Stimulated activated memory B cell treated with anti-CD40 and anti-IgM and Interleukin-4, amounts not matched to agents 10 μg/mL and 1 μg/mL and 100 μg/mL, for 72 hours (primary cell): ENCODE measurements at places on chromosomes 5 and 9.

DNA sequence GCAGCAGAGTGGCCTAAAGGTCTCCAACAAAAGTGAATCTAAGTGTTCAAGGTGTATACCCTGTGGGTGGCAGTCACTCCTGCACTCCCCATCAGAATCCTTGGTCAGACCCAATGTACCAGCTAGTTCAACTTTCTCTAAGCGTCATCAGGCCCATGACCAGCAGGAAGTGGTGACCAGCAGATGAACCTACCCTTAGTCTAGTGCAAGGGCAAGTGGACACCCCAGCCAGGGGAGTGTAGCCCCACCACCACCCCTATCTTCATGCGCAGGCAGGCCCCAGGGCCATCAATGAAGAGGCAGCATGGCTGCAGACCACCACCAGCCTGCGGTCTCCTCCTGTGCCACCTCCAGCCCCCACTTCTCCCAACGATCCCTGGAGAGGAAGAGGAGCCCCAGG lies 213.1 kb downstream of the AGTPBP1 start:
- H3K4me1 ChIP-seq: no peaks in the 10 kb centered on the region
- ATAC-seq: no peak
- peaks cover 7% of the 10 kb centered on the region for H3K27me3 ChIP-seq
- H3K27ac ChIP-seq: no peak overlapping the region

DNA sequence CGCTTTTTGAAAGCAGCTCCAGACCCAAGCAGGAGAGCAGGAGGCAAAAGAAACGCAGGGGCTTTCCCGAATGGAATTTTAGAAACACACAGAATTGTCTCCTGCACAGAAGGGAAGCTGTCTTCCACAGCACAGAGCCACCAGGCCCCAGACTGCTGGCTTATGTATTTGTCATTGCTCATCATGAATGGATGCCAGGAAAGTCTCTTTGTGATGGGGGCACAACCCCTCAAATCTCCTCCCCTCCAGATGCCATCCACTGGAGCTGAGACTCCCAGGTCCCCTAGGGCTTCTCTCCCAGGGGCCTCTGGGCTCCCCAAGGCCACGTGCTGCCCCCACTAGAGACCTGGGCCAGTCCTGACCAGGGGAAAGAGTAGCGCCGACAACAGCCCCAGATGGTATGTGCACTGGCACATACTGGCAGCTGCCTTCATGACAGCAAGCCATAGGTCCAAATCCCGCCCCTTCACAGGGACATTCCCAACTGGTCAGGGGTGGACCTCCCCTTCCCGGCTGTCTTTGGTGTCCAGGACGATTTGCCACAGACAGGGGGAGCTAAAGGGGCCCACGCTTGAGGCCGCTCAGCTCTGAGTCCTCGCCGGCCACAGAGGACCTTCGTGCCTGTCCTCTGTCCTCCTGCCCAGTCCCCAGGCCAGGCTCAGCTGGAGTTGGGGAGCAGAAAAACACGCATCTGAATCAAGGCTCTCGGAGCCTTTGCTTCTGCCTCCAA lies 127.8 kb downstream of the KCNIP1 start:
- H3K27me3 ChIP-seq: peaks cover 42% of the 10 kb centered on the region
- no peak for ATAC-seq
- H3K4me3 ChIP-seq: no peak overlapping the region
- peaks cover 14% of the 10 kb centered on the region for H3K4me1 ChIP-seq
- no peaks in the 10 kb centered on the region for H3K36me3 ChIP-seq
- no peak overlapping the region for H3K27ac ChIP-seq

- ATAC-seq: peak; percentile 22
- no peaks in the 10 kb centered on the region for H3K4me1 ChIP-seq
- H3K27ac ChIP-seq: no peak overlapping the region
- no peak overlapping the region for H3K4me3 ChIP-seq
- no peaks in the 10 kb centered on the region for H3K36me3 ChIP-seq
These were observed 213.2 kb upstream of the ACTBL2 start for GRCh38 chr5:57695706-57696388.

GRCh38 chr5:180596668-180597231 lies 5.5 kb upstream of the SCGB3A1 start:
- ATAC-seq: no peak
- no peak overlapping the region for H3K27ac ChIP-seq
- H3K4me1 ChIP-seq: peaks cover 5% of the 10 kb centered on the region
- H3K36me3 ChIP-seq: no peaks in the 10 kb centered on the region
- peaks cover 50% of the 10 kb centered on the region for H3K27me3 ChIP-seq

- H3K27ac ChIP-seq: no peak overlapping the region
- H3K4me1 ChIP-seq: no peaks in the 10 kb centered on the region
- no peaks in the 10 kb centered on the region for H3K36me3 ChIP-seq
These were observed 67.6 kb downstream of the ARHGEF28 start for GRCh38 chr5:73693573-73694061.

DNA sequence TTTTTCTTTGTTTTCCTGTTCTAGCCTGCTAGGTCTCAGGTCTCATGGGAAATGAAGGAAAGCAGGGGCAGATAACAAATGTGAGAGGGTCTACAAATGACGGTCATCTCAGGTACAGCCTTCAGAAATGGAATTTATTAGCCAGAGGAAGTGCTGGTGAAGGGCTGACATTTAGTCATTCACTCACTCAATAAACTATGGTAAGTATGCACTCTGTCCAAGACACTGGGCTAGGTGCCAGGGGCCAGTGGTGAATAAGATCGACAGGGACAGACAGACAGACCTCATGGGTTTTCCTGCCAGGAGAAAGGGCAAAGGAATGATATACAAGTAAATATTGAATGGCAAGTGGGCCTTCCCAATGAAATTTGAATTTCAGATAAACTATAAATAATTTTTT lies 6.3 kb downstream of the PDE6A start:
- H3K27ac ChIP-seq: no peak overlapping the region
- no peaks in the 10 kb centered on the region for H3K36me3 ChIP-seq
- no peak overlapping the region for H3K4me3 ChIP-seq
- H3K27me3 ChIP-seq: peaks cover 24% of the 10 kb centered on the region
- no peak for ATAC-seq

- no peak for ATAC-seq
- no peak overlapping the region for H3K4me3 ChIP-seq
- no peak overlapping the region for H3K27ac ChIP-seq
- no peaks in the 10 kb centered on the region for H3K27me3 ChIP-seq
- H3K4me1 ChIP-seq: peaks cover 15% of the 10 kb centered on the region
- H3K36me3 ChIP-seq: peaks cover 2% of the 10 kb centered on the region
These were observed 2.8 kb downstream of the FAM174A start for GRCh38 chr5:100537946-100538345.

- no peak overlapping the region for H3K27ac ChIP-seq
- no peak overlapping the region for H3K4me3 ChIP-seq
- H3K27me3 ChIP-seq: no peaks in the 10 kb centered on the region
These were observed 5.9 kb downstream of the NFIL3 start for GRCh38 chr9:91417602-91418214.

DNA sequence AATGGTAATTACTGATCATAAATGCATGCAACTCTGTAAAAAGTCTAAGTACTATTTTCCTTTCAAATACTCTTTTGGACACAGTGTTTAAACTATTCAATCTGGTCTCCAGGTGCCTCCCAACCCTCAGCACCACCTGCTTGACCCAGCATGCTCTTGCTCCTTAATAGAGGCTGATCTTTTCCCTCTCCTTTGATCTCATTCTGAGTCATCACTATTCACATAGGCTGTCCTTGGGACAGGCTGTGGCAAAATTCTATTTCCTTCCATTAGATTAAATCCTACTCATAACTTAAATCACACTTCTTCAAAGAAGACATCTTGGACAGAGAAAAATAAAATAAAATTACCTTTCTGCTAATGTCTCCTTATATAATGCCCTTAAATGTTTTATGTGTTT lies 199.4 kb upstream of the ST8SIA4 start:
- no peaks in the 10 kb centered on the region for H3K36me3 ChIP-seq
- H3K27ac ChIP-seq: no peak overlapping the region
- no peaks in the 10 kb centered on the region for H3K27me3 ChIP-seq
- ATAC-seq: no peak
- no peak overlapping the region for H3K4me3 ChIP-seq
- H3K4me1 ChIP-seq: no peaks in the 10 kb centered on the region

DNA sequence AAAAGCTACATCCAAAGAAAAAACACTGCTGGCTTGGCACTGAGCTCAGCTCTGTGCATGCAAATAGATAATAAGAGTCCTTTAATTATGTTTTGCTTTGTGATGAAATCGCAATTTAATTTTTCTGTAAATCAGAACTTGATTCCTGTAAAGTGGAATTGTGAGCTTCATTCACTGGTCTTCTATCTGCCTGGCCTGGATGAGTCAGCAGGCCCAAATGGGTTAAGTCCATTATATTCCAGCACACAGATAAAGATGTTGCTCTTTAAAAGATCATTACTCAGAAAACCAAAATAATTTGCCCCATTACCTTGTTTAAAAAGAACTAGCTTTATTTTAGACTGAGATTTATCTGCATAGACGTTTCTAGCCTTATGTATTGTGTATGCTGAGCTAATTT lies 90.4 kb downstream of the CARTPT start:
- no peak overlapping the region for H3K4me3 ChIP-seq
- no peak overlapping the region for H3K27ac ChIP-seq
- no peak for ATAC-seq
- H3K4me1 ChIP-seq: no peaks in the 10 kb centered on the region
- no peaks in the 10 kb centered on the region for H3K36me3 ChIP-seq
- peaks cover 53% of the 10 kb centered on the region for H3K27me3 ChIP-seq

DNA sequence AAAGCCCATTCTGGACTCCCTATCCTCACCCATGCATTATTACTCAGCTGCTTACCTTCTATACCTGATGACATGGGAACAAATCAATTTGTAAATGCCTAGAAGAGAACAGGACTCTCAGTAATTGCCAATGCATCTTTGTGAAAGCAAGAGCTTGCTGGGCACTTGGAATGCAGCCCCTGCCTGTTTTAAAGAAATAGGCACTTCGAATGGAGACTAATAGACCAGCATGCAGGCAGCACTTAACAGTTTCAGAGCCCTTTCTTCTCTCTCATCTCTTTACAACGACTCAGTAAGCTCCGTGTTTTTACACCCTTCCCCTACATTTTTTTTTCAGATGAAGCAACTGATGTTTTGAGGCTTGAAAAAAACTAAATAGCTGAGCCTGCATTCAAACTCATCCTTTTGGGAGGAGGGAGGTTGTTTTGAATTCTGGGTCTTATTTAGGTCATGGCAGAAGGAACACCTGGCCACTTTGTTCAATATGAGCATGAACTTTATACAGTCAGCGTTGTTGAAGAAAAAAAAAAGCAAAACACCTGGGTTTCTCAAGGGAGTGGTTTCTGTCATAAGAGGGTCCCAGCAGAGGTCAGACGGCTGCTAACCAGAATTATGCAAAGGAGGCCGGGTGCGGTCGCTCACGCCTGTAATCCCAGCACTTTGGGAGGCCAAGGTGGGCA lies 34.6 kb upstream of the WHRN start:
- no peak overlapping the region for H3K4me3 ChIP-seq
- H3K27me3 ChIP-seq: no peaks in the 10 kb centered on the region
- H3K4me1 ChIP-seq: peaks cover 9% of the 10 kb centered on the region
- ATAC-seq: no peak
- H3K27ac ChIP-seq: no peak overlapping the region

GRCh38 chr9:137902646-137903045 lies 25.1 kb downstream of the CACNA1B start:
- H3K4me1 ChIP-seq: no peaks in the 10 kb centered on the region
- no peak for ATAC-seq
- H3K27ac ChIP-seq: no peak overlapping the region
- H3K27me3 ChIP-seq: peaks cover 33% of the 10 kb centered on the region
- H3K36me3 ChIP-seq: no peaks in the 10 kb centered on the region

GRCh38 chr5:113119246-113119924 lies 142.8 kb downstream of the DCP2 start:
- ATAC-seq: no peak
- peaks cover 17% of the 10 kb centered on the region for H3K27me3 ChIP-seq
- no peak overlapping the region for H3K4me3 ChIP-seq
- no peaks in the 10 kb centered on the region for H3K36me3 ChIP-seq

DNA sequence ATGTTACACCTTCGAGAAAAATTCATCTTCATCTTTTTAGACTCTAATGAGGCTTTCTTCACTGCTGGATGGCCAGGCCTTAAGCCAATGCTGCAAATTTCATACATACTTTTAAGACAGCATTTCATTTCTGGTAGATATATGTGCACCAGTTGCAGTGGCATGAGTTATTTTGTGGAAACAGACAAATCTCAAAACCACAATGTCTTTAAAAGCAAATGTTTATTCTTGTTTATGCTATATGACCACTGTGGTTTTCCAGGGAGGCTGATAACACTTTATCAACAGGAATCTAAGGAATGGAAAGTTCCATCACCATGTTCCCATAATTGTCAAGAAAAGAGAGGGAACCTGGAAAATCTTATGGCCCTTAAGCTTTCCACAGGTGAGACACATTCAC lies 27.7 kb downstream of the CDH9 start:
- no peak overlapping the region for H3K4me3 ChIP-seq
- no peaks in the 10 kb centered on the region for H3K4me1 ChIP-seq
- H3K27ac ChIP-seq: no peak overlapping the region
- H3K36me3 ChIP-seq: no peaks in the 10 kb centered on the region
- no peak for ATAC-seq

DNA sequence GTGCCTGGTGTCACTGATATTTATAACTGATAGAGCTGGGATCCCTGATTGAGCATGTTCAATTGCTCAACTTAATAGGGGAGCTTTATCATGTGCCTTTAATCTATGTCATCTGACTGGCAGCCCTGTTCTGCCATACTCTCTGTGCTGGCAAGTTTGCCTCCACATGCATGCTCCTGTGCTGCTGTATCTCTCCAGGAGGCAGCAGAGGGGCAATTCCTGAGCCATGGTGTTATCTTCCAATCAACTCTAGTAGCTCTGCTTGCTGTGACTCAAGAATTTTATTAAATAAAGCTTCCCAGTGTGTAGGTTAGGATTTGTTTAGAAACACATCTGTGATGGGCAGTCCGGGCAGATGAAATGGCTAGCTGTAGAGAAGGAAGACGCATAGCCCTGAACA lies 642.0 kb downstream of the KIF4B start:
- no peaks in the 10 kb centered on the region for H3K27me3 ChIP-seq
- no peak overlapping the region for H3K27ac ChIP-seq
- no peak overlapping the region for H3K4me3 ChIP-seq
- H3K4me1 ChIP-seq: no peaks in the 10 kb centered on the region
- no peaks in the 10 kb centered on the region for H3K36me3 ChIP-seq

DNA sequence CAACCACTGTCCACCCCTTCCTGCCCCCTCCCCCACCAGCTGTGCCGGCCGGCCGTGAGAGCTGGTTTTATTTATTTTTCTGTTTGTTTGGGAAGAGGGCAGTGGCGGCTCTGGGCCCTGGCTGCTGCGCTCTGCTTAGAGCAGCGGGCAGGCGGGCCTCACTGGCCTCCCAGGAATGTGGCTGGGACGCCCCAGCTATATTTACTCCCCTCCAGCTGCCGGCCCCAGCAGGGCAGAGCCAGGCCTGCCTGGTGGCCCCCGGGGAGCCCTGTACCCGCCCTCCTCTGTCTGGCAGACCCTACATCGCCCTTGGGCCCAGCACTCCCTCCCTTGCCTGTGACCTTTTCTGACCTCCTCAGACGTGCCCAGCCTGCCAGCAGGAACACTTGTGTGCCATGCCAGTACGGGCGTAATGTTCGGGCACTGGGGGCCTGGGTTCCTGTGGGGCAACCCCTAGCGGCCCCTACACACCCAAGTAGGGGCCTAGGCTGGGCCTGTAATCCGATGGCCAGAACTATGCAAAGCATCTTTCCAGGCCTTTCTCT lies 7.7 kb downstream of the CXXC5 start:
- peak overlapping the region; percentile 88 for H3K27ac ChIP-seq
- peak overlapping the region; percentile 42 for H3K4me3 ChIP-seq
- no peaks in the 10 kb centered on the region for H3K36me3 ChIP-seq
- no peaks in the 10 kb centered on the region for H3K27me3 ChIP-seq
- peaks cover 94% of the 10 kb centered on the region for H3K4me1 ChIP-seq
